Pulmonary artery endothelial cell (primary cell): ENCODE measurements at places on chromosomes 6 and 20.

DNA sequence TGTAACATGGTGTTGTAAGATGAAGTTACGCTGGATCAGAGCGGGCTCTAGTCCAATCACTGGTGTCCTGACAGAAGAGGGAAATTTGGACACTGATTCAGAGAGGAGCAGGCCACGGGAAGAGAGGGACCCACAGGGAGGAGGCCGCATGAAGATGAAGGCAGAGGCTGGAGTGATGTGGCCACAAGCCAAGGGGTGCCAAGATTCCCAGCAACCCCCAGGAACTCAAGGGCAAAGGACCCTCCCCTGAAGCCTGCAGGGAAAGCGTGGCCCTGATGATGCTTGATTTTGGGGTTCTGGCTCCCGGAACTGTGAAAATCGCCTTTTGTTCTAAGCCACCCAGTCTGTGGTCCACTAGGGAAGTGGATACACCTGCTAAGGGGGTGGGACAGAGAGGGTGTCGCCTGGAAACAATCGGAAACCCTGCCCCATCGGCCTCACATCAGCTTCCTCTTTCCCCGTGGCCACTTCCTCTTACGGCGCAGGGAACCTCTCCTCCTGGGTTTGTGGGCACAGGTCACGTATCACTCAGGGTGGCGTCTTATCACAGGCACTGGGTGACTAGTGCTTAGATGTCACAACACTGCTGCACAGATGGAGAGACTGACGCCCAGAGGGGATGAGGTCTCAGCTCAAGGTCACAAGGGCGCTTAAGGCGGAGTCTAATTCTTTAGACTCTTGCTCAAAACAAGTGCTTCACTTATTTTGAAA lies 58.0 kb downstream of the SULF2 start:
- DNase-seq: no peak

DNA sequence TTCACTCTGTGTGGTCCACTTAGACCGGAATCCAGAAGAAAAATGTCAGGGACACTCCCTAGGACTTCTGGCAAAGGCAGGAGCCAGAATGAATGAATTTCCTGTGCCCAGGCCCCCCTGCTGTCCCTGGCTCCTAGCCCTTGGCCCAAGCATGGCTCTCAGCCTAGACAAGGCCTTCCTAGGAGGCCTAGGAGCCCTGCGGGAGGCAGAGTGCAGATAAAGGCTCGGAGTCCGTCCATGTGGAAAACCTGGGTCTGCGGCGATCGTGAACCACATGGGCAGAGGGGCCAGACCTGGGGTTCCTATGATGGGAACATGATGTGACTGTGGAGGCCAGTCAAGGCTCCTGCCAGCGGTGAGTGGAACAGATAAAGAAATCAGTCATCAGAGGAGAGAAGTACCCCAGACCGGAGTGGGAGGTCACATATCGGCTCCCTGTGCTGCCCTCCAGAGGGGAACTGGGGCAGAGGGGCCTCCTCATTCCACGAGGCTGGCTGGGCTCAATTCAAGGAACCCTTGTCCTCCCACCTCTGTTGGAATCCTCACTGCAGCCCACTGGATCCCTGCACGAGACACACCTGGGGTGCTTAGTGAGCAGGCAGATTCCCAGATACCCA lies 5.9 kb upstream of the VSTM2L start:
- DNase-seq: no peak

- no peak for DNase-seq
Observed at GRCh38 chr6:159914565-159914923, 23.8 kb downstream of the MAS1 start.

GRCh38 chr6:170456886-170457698 lies 96.0 kb downstream of the PSMB1 start:
- DNase-seq: no peak

DNA sequence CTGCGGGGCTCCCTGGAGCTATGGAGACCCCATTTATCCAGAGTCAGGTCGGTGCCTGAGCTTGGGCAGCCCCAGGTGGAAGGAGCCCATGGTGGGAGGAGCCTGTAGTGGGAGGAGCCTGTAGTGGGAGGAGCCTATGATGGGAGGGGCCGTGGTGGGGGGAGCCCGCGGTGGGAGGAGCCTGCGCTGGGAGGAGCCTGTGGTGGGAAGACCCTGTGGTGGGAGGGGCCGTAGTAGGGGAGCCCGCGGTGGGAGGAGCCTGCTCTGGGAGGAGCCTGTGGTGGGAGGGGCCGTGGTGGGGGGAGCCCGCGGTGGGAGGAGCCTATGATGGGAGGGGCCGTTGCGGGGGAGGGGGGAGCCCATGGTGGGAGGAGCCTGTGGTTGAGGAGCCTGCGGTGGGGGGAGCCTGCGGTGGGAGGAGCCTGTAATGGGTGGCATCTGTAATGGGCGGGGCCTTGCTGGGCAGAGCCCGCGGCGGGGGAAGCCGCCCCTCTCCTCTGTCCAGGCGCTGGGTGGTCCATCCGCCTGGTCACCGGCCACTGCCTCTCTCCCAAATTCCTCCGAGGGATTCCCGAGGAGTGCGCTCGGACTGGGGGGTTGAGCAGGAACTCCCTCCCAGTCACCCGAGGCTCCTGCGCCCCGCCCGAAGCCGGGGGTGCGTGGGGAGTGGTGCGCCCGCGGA lies 567 bp upstream of the FNDC11 start:
- peak; percentile 75 for DNase-seq

GRCh38 chr6:5584078-5584482 lies 322.8 kb downstream of the FARS2 start:
- DNase-seq: no peak

- no peak for DNase-seq
Observed at GRCh38 chr6:28384143-28384533, 15.4 kb downstream of the ZSCAN12 start.

DNA sequence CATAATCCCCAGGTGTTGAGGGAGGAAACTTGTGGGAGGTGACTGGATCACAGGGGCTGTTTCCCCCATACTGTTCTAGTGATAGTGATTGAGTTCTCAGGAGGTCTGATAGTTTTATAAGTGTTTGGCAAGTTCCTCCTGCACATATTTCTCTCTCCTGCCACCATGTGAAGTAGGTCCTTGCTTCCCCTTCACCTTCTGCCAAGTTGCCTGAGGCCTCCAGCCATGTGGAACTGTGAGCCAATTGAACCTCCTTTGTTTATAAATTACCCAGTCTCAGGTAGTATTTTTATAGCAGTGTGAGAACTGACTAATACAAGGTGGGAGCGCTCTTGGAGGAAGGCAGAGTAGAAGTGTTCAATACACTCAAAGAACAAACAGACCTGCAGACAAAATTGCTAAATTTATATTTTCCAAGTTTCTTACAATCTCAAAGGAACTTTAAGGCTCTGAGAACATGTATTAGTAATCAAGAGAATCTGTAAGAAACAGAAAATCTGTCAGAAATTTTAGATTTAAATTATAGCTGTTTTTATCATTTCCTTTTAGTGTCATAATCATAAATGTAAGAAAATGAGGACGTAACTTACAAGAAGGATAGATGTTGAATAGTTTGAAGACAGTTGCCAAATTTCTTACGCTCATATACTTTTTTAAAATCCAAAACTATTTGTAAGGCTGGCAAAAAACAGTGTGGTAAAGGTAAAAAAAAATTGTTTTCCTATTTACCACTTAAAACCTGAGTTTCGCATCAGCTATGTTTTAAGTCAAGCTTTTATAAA lies 77.7 kb downstream of the ASCC3 start:
- no peak for DNase-seq

DNA sequence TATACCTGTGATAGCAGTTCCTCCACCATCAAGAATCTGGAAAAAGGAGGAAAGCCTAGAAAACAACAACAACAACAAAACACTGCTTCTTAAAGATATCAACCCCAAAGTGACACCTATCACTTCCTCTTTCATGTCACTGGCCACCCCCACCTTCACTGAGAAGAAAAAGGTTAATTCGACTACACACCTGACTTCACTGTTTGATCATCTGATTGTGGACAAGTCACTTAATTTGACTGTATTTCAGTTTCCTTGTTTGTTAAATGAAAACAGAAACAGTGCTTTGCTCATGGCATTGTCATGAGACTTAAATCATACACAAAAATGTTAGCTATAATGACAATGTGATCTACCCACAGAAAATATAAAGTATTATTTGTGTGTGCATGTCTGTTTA lies 280.6 kb upstream of the SULF2 start:
- no peak for DNase-seq

DNA sequence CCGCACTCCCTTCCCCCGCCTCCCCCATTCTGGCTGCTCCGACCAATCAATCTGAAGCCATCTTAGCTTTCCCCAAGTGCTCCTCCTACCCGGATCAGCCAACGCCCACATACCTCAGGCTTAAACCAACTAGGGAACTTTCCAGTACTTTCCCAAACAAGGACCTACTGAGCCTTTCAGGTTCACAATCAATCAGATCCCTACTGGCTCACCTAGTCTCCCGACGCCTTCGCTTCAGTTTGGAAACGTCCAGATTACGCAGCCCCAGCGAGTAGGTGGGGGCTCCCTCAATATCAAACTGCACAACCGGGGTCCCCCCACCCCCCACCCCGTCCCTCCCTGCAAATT lies 432 bp downstream of the HSPA1L start:
- peak; percentile 92 for DNase-seq

DNA sequence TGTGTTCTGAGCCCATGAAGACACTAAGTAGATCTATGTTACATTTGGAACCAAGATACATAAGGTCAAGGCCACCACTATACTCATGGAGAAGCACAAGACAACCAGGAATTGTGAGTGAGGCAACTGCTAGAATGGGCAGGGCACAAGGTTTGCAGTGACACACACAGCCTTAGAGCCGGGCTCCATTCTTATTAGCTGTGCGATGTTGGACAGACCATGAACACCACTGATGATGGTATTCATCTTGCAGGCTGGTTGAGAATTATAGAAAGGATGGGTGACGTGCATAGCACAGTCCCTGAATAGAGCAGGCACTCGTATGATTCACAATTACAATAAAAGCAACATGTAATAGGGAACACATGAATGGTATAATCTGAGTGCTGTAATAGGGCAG lies 172.4 kb downstream of the GJA10 start:
- DNase-seq: no peak

- DNase-seq: no peak
Observed at GRCh38 chr20:44137266-44137801, 49.7 kb downstream of the JPH2 start.

- no peak for DNase-seq
Observed at GRCh38 chr6:154350293-154350692, 6.3 kb downstream of the IPCEF1 start.

DNA sequence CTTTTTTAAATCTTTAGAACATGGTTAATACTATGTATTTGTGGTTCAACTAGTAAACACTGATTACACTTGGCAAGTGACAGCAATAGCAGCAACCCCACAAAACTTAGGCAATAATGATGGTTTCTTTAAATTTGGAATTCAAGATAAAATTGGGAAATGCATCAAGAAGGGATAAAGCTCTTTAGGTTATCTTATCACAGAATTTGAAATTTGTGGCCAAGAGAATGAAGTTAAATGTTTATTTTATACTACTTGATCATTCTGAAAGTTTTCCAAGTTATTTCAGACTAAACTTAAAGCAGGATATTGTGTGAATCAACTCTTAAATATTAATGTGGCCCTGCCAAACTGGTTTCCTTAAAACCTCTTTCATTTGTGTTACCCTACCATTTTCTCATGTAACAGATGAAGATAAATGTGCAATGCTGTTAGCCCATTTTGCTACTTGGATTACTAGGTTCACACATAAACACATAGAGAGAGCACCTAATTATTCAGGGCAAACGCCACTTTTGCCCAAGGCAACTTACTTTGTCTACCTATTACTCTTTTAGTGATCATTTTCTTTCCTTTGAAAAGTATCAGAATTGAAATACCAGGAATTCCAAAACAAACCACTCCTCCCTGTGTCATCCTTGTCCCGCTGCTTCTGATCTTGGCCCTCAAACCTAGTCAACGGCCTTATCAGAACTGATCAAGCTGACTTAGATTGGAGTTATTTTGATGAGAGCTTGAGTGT lies 186.7 kb upstream of the TENT5A start:
- no peak for DNase-seq

DNA sequence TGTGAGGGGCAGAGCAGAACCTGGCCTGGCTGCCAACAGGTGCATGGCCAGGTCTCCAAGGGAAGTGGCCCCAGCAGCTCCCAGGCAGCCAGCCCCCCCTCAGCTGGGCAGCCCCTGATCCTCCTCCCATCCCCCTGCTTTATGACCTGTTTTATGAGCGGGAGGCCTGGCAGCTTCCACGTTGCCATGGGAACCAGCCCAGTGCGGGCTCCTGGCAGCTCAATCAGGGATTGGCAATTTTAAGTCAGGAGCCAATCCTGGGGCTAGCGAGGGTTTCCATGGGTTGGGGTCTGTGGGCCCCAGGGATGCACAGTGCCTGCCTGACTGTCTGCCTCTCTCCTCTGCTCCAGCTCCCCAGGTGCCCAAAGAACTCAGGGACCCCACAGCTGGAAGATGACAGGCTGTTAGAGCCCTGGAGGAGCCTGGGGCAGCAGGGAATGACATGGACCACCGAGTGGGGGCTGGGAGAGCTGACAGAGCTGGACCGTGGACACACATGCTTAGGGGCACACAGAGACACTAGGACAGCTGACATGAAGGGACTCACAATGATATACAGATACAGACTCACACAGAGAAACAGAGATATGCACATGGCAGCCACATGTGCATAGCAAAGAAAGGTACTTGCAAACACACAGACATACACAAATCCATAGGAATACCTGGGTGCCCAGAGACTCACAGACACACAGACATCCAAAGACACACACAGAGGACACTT lies 56.5 kb upstream of the SIRPA start:
- DNase-seq: no peak

- no peak for DNase-seq
Observed at GRCh38 chr6:4943716-4944115, 60.1 kb downstream of the RPP40 start.

DNA sequence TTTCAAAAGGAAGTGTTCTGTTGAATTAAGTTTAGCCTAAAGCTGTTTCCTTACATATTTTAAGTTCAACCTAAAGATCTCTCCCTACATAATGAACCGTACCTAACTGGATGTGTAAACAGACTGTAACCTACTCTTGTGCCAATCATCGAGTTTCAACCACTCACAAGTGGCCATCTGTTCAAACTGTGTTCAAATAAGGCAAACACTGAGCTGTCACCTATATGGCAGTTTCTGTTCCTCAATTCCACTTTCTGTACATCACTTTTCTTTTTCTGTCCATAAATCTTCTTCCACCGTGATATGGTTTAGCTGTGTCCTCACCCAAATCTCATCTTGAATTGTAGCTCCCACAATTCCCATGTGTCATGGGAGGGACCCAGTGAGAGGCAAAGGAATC lies 428.6 kb downstream of the HACE1 start:
- DNase-seq: no peak

- DNase-seq: no peak
Observed at GRCh38 chr6:145863988-145864616, 49.5 kb upstream of the FBXO30 start.

DNA sequence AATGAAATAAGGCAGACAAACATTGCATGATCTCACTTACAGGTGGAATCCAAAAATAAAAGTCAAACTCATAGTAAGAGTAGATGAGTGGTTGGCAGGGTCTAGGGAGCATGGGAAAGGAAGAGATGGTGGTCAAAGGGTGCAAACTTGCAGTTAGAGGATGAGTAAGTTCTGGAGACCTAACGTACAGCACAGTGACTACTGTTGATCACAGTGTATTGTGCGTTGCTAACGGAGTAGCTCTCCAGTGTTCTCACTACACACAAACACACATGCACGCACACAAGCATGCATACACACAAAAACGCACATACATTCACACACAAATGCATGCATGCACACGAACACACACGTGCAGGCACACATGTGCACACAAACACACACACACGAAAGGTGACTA lies 54.9 kb downstream of the LY86 start:
- DNase-seq: no peak
